Brain microvascular endothelial cell (primary cell): ENCODE measurements at places on chromosomes 7 and 10.

DNA sequence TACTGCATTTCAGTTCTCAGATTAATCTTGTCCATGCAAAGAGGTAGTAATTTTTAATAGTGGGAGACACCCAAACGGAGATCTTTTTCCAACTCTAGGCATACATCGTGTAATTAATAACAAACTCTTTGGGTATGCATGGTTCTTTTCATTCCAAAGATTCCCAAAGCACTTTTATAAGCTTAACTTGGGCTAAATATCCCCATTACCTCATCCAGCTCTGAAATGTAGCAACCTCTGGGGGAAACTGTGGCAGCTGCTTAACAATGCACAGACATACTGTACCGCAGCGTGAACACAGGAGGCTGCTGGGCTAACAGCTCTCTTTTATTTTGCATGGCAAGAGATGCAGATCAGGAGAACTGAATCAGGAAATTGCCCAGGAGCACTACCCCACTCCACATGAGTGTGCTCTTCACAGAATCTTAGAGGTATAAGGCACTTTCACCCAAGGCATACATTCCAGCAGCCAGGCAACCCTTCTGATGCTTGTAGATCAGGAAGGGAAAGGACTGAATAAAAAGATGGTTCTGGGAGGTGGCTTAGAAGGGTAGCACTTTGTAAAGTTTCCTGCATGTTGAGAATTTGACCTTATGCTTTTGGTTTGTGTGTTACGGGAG is 114.4 kb upstream of the GLI3 start:
- DNase-seq: no peak

GRCh38 chr7:46490406-46490805 is 569.3 kb upstream of the IGFBP3 start:
- DNase-seq: no peak

DNA sequence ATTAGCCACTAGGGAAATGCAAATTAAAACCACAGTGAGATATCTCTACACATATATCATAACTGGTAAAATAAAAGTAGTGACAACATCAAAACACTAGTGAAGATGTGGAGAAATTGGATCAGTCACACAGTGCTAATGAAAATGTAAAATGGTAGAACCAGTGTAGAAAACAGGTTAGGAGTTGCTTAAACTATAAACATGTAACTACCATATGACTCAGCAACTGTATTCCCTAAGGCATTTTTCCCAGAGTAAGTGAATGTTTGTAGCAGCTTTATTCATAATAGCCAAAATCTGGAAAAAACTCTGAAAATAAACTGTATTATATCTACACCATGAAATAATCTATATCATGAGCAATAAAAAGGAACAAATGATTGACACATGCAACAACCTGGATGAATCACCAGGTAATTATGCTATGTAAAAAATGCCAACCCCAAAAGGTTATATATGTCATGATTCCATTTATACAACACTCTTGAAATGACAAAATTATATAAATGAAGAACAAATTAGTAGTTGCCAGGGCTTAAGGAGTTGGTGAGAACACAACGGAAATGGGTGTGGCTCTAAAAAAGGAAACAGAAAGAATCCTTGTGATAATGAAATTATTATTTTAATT is 22.8 kb downstream of the SLC25A40 start:
- DNase-seq: no peak

DNA sequence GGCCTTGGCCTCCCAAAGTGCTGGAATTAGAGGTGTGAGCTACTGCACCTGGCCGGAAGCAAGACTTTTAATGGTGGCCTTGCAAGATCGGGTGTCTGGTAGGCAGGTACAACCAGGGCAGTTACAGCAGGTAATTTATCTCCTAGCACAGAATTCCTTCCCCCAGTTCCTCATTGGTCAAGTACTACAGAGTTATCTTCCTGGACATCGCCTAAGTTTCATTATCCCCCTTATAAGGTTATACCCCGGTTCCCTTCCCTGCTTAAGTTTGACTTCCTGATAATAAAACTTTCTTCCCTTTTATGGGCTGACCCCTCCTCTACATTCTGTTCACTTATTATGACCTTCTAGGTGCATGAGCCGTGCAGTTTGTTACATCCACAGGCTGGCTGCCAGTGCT is 19.0 kb upstream of the CYP3A43 start:
- no peak for DNase-seq

GRCh38 chr10:103498936-103499638 is 5.6 kb downstream of the NEURL1 start:
- no peak for DNase-seq

DNA sequence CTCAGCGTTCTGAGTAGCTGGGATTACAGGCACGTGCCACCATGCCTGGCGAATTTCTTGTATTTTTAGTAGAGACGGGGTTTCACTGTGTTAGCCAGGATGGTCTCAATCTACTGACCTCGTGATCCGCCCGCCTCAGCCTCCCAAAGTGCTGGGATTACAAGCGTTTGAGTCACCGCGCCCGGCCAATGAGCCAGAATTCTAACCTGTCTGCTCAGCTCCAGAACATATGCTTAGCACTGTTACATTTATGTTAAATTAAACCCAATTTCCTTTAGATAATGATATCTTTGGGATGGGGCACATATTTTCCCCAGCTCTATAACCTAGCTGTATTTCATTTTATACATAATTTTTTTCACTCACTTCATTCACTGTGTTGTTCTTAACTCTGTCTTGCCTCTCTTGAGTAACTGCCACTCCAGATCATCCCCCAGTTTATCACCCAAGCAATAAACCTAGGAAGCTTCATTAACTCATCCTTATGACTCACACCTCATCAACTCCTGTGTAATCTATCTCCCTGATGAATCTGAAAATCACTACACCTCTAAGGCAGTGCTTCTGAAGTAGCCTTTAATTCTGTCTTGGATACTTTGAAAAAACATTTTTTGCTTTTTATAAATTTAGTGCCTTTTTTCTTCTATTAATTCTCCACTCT is 559.7 kb upstream of the ZWINT start:
- DNase-seq: no peak
